ENCODE measurements at places on chromosomes 16 and 17.

GRCh38 chr17:66945147-66945835 lies 19.2 kb upstream of the CACNG4 start:
- DNase-seq: no peak

- DNase-seq: no peak
These were observed 53.4 kb downstream of the ACTG1 start for GRCh38 chr17:81459224-81459623.

DNA sequence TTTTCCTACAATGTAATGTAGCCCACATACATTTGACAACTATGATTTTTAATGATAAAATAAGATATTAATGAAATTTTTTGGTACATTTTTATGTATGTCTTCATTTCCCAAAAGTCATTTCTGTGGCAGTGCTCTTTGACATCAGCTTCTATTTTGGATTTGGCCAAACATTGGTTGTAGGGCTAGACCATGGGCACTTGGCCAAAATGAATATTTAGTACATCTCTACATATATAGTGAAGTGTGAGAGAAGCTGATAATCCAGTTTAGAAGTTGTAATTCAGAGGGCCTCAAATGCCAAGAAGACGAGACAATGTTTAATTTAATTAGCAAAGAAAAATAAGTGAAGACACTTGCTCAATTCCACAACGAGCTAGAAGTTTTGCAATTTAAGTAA lies 724.9 kb upstream of the SOX9 start:
- no peak for DNase-seq

DNA sequence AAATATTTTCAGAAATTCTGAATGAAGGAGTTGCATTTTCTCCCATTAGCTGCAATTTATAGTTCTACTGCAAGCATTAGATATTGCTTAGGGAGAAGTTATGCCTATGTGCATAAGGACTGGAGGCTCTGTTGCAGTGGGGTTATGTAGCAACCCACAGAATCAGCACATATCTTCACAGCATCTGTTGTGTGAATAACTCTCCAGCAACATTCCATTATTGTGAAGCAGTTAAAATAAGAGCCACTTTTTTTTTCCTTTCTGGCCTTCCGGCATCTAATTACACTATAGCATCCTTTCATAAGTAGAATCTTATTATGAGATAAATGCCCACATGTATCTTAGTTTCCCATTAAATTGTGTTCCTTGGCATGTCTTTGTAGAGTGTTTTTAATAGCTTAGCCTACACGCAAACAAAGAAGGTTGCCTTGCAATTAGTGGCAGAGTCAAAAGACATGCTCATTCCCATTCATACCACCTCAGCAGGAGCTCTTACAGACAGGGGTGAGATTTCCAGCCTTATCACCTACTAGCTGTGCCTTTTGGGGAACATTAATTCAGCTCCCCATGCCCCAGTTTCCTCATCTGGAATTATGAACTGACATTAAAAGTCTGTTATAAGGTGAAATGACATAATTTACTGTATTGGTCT lies 596.0 kb upstream of the GOT2 start:
- DNase-seq: no peak

- no peak for DNase-seq
These were observed 18.2 kb downstream of the SCGB1C2 start for GRCh38 chr17:155576-155975.

GRCh38 chr17:47978324-47978723 lies 7.4 kb downstream of the CDK5RAP3 start:
- DNase-seq: peak; percentile 63

DNA sequence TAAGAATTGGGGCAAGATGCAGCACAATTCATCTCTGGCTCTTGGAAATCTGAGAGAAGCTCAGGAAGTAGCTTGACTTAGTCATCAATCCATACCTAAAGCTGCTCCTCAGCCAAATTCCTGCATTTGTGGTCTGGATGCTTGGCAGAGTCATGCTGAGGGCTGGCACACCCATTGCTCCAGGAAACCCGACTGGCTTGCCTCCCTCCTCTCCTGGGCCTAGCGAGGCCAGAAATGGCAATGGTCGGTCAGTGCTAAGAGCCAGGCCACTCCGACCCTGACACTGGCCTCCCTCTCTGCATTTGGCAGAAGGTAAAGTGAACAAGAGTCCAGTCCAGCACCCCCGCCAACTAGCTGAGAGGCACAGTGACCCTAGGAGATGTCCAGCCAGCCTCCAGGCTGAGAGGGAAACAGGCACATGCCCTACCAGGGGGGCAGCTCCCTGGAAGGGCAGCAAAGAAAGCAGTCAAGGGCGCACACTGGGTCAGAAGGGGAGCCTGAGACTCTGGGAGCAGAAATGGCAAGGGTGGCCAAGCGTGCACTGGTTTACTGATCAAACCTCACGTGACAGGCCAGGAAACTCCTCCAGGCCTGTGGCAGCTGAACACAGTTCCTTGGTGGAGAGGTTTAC lies 10.0 kb downstream of the POLDIP2 start:
- DNase-seq: no peak

GRCh38 chr16:66334853-66335574 lies 31.5 kb upstream of the CDH5 start:
- DNase-seq: no peak

DNA sequence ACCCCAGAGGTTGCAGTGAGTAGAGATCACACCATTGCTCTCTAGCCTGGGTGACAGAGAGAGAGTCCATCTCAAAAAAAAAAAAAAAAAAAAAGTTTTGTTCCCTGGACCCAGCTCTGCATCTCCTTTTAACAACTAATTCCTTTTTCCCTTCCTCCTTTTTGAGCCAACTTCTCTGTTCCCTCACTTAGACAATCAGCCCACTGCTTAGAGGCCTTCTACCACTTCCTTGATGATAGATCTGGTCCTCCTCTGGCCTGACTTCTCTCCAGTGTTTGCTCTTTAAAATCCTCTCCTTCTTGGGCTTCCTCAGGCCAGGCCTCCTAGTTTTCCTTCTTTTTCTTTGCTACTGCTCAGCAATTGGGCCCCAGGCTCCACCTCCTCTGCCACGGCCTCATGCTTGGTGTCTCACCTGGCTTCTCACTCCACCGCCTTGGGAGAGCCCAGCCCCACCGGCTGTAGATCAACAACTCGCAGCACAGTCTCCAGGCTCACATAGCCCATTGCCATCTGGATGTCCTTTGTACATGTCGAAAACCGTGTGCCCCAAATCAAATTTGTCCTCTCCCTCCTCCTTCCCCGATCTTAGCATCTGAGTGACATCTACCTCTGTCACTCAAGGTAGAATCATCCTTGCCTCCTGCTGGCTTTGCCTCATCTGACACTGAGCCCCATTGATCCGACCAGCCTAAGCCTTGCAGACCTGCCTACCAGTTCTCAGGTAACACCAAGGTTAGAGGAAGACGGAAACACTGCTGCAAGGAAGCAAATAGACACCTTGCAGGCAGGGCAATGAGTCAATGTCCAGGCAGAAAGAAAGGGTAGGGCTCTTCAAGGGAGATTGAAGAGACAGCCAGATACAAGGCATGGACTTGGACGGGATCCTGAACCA lies 17.4 kb downstream of the ARHGAP27 start:
- DNase-seq: no peak

DNA sequence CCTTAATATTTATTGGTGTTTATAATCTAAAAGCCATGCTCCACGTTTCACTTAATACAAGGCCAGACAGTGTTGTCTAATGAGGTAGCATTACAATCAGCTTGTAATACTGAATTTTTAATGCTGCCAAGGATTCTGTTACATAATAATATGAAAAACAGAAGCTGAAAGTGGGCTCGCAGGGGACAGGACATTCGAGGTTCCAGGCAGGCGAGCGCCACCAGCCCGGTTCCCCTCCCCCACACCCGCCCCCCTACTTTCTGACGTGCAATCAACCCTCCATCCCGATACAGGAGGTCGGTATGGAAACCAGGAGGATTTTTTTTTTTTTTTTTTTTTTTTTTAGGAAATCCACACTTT lies 6.2 kb upstream of the ZFHX3 start:
- DNase-seq: no peak

DNA sequence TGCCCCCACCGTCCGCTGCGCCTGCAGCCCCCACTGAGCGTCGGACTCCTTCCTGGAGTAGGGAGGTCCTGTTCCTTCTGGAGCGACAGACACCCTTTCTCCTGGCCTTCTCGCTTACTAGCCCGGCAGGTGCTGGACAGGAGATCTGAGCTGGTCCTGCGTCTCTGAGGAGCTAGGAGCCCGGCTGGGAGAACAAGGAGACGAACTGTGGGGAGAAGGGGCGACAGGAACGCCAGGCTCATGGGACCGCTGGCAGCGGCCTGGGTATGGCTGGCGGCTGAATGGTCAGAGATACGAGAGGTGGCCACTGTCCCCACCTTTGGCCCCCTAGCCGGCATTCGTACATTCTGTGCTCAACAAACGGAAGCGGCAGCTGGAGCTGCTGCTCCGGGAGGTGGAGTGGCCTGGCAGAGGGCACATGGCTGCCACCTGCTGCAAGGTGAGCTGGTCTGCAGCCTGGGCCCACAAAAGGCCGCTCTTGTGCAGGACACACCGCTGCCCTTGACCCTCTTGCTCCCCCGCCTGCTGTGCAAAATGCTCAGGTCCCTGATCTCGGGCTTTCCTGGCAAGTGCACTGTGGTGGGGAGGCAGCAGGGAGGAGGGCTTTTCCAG lies 2066.7 kb downstream of the TP53TG3F start:
- no peak for DNase-seq

GRCh38 chr16:70416748-70417616 lies 21.9 kb downstream of the ST3GAL2 start:
- DNase-seq: no peak

DNA sequence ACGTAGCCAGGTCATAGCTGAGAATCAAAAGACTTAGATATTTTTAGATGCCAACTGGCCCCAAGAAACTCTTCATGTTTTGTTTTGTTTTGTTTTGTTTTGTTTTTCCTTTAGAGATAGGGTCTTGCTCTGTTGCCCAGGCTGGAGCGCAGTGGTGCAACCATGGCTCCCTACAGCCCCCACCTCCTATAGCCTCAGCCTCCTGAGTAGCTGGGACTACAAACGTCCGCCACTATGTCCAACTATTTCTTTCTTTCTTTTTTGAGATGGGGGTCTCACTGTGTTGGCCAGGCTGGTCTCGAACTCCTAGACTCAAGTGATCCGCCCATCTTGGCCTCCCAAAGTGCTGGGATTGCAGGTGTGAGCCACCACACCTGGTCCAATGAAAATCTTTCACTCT lies 107.1 kb downstream of the ADCY9 start:
- DNase-seq: no peak

DNA sequence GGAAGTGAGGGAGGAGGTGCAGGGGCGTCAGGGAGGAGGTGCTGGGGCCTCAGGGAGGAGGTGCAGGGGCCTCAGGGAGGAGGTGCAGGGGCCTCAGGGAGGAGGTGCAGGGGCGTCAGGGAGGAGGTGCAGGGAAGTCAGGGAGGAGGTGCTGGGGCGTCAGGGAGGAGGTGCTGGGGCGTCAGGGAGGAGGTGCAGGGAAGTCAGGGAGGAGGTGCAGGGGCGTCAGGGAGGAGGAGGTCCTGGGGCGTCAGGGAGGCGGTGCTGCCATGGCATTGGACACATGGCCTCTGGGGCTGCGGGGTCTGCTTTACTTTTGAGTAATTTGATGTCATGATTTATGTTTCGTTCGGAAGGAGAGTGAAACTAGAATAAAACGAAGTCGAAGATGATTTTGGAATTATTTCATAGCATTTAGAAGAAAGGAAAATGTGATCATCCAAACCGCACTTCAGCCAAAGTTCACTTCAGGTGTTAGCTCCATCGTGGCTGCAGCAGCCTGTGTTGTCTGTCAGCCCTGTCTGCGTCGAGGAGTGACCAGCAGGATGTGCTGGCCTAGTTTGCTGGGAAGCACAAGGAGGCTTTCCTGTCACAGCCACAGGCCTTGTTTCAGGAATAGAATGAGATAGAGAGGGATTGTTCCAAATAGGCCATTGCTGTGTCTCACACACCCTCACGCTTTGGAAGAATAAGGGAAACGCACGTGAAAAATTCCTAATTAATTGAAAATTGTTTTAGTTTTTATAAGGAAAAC lies 42.8 kb downstream of the RAB11FIP3 start:
- DNase-seq: no peak

GRCh38 chr17:42284024-42284369 lies 4.3 kb upstream of the STAT5A start:
- DNase-seq: no peak

GRCh38 chr17:16003841-16004240 lies 4.2 kb downstream of the TTC19 start:
- DNase-seq: no peak
